Nephron progenitor cell (in vitro differentiated cells): ENCODE measurements at places on chromosomes 3 and 15.

- no peaks in the 10 kb centered on the region for H3K36me3 ChIP-seq
- H3K4me3 ChIP-seq, result no peak overlapping the region
- DNase-seq, result peak; percentile 40
- H3K27me3 ChIP-seq, result peaks cover 33% of the 10 kb centered on the region
- H3K27ac ChIP-seq, result no peak overlapping the region
Measured at GRCh38 chr15:100849021-100849854, 30.4 kb upstream of the ALDH1A3 start.

DNA sequence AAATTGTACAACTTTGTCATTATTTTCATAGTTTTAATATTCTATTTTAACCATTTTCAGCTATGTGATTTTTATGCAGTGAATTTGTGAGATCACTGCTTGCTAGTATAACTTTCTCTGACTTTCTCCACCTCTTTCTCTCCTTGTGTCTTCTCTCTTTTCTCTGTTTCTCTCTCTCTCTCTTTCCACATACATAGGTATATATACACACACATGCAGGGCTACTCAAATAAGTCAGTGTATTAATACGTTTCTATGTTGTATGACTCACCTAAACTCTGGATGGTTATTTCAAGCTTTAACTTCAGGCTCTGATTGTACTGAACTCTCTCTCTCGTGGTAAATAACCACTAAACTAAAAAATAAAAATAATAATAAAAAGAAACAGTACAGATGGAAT lies 1389.3 kb upstream of the ALCAM start:
- H3K27me3 ChIP-seq, result peaks cover 2% of the 10 kb centered on the region
- no peak overlapping the region for H3K4me3 ChIP-seq
- H3K27ac ChIP-seq, result no peak overlapping the region

DNA sequence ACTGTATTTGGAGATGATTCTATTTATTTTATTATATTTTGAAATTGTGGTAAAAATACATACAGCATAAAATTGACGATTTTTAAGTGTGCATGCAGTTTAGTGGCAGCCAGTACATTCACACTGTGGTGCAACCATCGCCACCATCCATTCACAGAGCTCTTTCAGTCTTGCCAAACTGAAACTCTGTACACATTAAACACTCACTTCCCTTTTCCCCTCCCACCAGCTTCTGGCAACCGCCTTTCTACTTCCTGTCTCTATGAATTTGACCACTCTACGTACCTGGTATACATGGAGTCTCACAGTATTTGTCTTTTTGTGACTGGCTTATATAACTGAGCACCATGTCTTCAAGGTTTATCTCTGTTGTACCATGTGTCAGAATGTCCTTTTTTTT lies 303.3 kb upstream of the ATP10A start:
- H3K27ac ChIP-seq, result no peak overlapping the region
- H3K4me1 ChIP-seq, result no peaks in the 10 kb centered on the region
- no peak overlapping the region for H3K4me3 ChIP-seq
- peaks cover 16% of the 10 kb centered on the region for H3K27me3 ChIP-seq
- H3K36me3 ChIP-seq, result no peaks in the 10 kb centered on the region
- DNase-seq, result no peak

DNA sequence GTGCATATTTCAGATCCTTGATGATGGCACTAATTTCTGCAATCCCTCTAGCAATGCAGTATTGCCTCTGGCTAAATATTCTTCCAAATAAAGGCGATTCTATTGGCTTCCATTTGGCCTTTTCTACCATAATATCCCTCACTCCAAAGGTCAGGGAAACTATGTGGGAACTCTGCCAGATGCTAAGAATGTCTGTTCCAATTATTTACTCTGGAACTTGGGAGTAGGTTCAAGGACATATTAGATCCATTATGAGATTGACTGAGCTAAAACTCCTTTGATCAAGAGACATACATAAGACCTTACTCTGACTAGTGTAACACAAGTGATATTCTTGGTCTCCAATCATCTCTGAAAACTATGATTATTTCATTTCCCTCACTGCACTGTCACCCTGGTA lies 674.5 kb upstream of the NECTIN3 start:
- no peaks in the 10 kb centered on the region for H3K4me1 ChIP-seq
- H3K27me3 ChIP-seq, result peaks cover 3% of the 10 kb centered on the region
- H3K4me3 ChIP-seq, result no peak overlapping the region
- H3K27ac ChIP-seq, result no peak overlapping the region
- peaks cover 4% of the 10 kb centered on the region for H3K36me3 ChIP-seq

DNA sequence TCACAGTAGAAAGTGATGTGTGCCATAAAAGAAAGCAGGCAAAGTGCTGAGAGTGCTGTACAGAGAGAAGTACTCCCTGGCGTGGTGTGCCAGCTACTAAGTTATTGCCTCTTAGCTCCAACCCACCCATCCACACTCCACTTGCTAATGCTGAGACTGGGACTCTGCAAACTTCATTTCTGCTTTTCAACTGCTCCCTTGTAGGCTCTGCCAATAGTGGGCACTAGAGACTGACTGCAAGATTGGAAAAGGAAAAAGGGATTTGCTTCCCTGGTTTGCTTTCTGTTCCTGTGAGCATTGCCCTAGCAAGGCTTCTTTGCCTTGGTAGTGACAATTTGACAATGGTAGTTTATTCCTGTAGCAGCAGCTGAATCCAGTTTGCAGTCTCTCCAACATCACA lies 56.5 kb upstream of the TMEM108 start:
- no peak overlapping the region for H3K4me3 ChIP-seq
- DNase-seq, result no peak
- peaks cover 6% of the 10 kb centered on the region for H3K4me1 ChIP-seq
- H3K27ac ChIP-seq, result no peak overlapping the region

DNA sequence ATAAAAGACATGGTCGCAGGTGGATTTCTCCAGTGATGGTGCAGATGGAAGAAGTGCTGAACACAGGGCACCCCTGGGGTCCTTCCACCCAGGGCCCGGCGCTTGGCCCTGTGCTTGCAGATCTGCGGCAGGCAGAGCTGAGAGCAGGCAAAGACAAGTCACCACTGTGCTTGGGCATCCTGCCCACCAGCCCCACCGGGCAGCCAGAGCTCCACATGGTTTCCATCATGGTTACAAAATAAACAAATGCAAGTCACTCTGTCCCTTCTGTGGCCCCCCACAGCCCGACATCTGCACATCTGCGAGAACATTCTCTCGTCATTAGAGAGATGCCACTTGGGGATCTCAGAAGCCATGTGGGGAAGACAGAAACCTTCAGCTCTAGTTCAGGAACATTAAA lies 37.6 kb upstream of the SFMBT1 start:
- DNase-seq, result no peak
- H3K27me3 ChIP-seq, result peaks cover 6% of the 10 kb centered on the region
- H3K4me3 ChIP-seq, result no peak overlapping the region
- peaks cover 36% of the 10 kb centered on the region for H3K4me1 ChIP-seq

- DNase-seq, result no peak
- no peaks in the 10 kb centered on the region for H3K27me3 ChIP-seq
- peak overlapping the region; percentile 12 for H3K4me3 ChIP-seq
- H3K4me1 ChIP-seq, result peaks cover 78% of the 10 kb centered on the region
Measured at GRCh38 chr3:4588466-4588865, 95.3 kb downstream of the ITPR1 start.

DNA sequence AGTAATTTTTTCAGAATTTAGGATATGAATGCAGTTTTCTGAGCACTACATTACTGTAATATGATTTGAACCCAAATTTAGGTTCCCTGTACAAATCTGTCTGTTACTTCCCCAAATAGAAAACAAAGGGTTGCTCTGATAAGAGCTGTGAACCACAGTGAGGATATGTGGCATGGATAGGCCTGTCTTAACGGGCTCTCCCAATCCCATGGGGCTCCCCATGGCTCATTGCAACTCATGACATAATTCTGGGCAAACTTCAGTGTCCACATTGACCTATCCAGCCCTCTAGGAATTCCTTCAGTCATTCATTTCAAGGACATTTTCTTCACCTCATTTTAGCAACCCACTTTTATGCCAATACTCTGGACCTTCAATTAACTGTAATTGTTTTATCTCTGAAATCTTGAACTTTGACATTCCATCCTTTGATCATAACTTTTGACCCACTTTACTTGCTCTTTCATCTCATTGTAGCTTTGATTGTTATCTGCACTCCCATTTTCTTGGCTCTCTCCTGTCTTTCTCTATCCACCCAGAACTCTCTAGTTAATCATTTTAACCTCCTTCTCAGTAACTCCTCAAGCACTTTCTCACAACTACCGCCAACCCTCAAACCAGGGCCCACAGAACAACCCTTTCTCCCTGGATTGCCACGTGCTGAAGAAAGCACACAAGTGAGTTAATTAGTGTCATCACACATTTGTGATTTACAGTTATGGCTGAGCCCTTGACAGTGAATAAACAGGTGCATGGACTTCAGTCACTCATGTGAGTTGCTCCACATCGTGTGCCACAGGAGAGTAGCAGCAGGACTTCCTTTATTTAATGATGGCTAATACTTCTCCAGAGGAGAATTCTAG lies 94.9 kb upstream of the AADACL2 start:
- no peak for DNase-seq
- no peaks in the 10 kb centered on the region for H3K27me3 ChIP-seq
- peaks cover 14% of the 10 kb centered on the region for H3K4me1 ChIP-seq
- H3K36me3 ChIP-seq, result no peaks in the 10 kb centered on the region
- H3K4me3 ChIP-seq, result no peak overlapping the region

- peaks cover 19% of the 10 kb centered on the region for H3K27me3 ChIP-seq
- peak overlapping the region; percentile 96 for H3K4me3 ChIP-seq
- H3K4me1 ChIP-seq, result peaks cover 14% of the 10 kb centered on the region
- DNase-seq, result no peak
Measured at GRCh38 chr3:170909129-170909903, 879 bp upstream of the EIF5A2 start.

DNA sequence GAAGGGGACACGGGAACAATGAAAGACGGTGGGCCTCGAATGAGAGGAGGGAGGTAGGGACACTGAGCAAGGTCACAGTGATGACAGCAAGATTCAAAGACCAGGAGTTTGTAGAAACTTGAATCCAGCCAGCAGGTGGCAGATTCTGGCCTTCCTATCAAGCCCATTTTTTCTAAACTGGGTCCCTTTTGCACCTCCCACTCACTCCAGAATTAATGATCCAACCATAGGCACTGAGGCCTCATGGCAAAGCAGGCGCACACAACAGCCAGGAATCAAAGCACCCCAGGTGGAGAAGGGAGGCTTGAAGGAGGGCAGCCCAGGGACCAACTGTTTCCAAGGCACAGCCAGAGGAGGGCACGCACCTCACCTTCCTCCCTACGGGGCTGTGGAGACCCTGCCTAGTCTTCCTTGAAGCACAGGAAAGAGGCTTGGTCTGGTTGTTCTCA lies 90.2 kb downstream of the ANP32A start:
- peak; percentile 42 for DNase-seq
- no peak overlapping the region for H3K4me3 ChIP-seq
- H3K36me3 ChIP-seq, result no peaks in the 10 kb centered on the region
- H3K4me1 ChIP-seq, result peaks cover 18% of the 10 kb centered on the region
